ENCODE measurements at places on chromosomes 12 and 14. TPM values are rescaled to one million over a fixed set of nuclear protein-coding genes. Genes with fewer than 3 reads are reported as not detected.

- no peak for DNase-seq
These were observed 6.8 kb downstream of the MMP17 start for GRCh38 chr12:131834798-131835615.

- no peak for DNase-seq
These were observed 6.4 kb upstream of the NTN4 start for GRCh38 chr12:95796982-95797289.

DNA sequence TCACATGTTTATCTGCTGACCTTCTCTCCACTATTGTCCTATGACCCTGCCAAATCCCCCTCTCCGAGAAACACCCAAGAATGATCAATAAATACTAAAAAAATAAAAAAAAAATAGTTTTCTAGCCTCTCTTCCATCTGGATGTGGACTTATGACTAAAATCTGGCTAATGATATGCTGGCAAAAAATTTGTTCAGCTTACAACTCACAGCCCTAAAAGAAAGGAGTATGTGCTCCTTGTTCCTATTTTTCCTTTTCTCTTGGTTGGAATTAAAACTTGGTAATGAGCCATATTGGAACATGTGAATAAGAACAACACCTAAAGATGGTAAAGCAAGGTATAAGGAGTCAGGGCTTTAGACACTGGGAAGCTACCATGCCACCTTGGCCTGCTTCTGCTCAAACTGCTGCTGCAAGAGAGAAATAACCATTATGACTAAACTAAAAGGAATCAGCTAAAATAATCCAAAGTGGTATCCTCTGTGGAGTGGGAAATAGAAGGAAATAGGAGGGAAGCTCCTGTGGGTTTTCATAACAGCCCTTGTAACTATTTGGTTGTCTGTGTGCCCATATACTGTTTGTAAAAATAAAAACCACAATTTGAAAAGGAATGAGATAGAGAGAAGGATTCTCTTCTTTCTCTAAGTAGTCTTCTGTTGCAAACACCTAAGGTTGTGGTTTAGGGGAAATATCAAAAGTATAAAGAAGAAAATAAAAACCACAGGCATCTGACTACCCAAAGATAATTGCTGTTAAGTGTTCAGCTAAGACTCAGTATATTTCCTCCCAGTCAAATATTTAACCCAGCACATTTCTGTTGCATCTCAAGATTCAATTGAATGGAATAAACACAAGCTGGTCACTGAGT is 53.8 kb downstream of the SDR9C7 start:
- DNase-seq, result no peak

Gene NOC4L
- 24.4 TPM for polyA plus RNA-seq

Gene CCDC196
- not detected for polyA plus RNA-seq
